Activated CD8-positive, alpha-beta memory T cell treated with anti-CD3 and anti-CD28 coated beads, Interleukin-2, amount 10 ng/mL, durations not matched to agents 7 days and 5 days (primary cell): ENCODE measurements at places on chromosomes 4 and X. TPM values are rescaled to one million over a fixed set of nuclear protein-coding genes. Genes with fewer than 3 reads are reported as not detected.

The ELOVL6 gene
- 20.8 TPM for total RNA-seq

The GSX2 gene
- total RNA-seq: not detected

The CXCR3 gene
- total RNA-seq: 119 TPM

The DCTD gene
- total RNA-seq: 85.1 TPM

The RNF212 gene
- total RNA-seq: 3.2 TPM

The TRIM60 gene
- total RNA-seq: not detected

The PRDM8 gene
- total RNA-seq: 21.7 TPM

The FGFBP1 gene
- total RNA-seq: not detected

The IL2 gene
- total RNA-seq: 1.1 TPM

DNA sequence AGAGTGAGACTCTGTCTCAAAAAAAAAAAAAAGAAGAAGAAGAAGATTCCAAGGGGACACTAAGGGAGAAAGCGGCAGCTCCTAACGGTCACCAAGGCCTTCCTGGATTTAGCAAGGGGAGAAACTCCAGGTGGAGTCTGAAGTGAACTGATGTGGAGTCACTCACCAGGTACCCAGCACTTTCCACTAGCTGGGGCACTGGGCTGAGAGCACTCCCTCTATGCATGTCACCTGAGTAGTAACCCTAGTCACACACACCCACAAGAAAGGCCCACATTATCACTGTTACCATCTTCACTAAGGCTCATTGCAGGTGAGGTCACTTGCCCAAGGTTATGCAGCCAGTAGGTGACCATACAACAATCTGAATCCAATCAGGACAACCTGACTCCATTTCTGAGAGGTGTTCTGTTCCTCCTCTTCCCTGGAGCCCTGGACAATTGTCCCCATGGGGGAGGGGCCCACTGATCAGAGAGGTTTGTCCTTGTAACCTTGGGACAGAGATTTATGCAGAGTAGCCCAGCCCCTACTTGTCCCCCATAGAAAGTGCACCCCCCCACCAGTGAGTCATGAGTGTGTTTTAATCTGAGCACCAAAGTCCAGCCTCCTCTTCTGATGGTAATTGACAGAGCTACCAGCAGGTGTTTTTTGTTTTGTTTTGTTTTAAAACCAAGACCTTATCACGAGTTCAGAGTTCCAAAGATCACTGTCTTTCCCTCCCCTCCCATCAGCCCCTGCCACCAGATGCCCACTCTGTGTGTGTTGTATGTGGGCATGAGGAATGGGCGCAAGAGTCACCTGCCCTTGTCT, 5.9 kb upstream of the SASH3 start:
- no peak for DNase-seq

DNA sequence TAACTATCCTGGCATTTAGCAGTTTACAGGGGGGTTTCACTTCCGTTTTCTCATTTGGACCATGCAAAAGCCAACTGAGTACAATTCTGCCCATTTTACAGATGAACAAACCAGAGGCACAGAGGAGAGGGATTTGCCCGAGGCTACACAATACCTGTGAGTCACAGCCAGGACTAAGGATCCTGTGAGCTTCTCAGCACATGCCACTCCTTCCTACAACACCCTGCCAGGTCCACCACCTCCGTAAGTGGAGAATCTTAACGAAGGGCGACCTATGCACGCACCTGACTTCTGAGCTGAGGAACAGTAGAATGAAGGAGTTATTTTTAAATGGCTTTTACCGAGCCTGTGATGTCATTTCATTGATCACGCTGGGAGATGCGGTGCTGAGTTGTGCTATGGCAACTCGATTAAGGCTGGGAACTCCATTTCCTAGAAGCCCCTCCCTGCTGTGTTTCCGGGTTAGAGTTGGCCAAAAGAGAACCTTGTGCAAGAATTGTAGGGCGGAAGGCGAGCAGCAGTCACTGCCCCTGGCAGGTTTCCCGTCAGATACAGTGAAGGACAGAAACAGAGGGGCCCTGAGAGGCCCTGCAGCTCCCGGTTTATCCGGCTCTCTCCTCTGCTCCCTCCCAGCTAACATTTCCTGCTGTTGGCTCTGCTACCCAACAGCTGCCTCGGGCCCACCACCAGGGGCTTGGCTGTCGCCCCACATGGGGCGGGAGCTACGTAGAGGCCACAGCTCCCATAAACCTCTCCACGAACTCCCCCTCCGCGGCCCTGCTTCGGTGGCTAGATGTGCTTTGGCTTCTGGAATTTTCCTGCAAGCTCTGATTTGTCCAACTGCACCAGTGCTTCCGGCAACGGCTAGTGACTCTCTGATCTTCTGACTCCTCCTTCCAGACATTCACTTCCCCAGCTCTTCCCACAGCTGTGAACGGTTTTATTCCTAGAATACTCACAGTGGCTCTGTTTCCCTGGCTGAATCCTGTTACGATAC, 75.1 kb upstream of the USP9X start:
- peak; percentile 80 for DNase-seq

GRCh38 chr4:141391771-141392170, 171.1 kb downstream of the ZNF330 start:
- DNase-seq: no peak

- no peak for DNase-seq
Measured at GRCh38 chr4:164748375-164748774, 5.6 kb upstream of the SMIM31 start.

GRCh38 chr4:24668956-24669355, 84.6 kb upstream of the DHX15 start:
- no peak for DNase-seq

DNA sequence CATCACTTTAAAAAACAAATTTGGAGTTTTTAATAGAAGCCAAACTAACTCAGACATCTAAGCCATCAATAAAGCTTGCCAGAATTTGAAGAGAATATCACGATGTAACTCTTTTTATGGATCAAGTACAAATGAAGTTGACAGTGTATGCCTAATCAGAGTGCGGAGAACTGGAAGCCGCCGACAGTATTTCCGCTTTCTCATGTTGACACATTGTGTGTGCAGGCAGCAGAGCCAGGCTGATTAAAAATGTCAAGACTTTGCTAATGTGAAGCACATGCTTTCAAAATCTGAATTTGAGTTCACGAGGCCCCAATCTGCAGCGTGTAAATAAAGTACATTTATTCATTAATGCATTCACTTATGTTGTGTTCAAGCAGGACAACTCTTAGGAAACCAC, 161.2 kb downstream of the TENM3 start:
- DNase-seq: no peak

DNA sequence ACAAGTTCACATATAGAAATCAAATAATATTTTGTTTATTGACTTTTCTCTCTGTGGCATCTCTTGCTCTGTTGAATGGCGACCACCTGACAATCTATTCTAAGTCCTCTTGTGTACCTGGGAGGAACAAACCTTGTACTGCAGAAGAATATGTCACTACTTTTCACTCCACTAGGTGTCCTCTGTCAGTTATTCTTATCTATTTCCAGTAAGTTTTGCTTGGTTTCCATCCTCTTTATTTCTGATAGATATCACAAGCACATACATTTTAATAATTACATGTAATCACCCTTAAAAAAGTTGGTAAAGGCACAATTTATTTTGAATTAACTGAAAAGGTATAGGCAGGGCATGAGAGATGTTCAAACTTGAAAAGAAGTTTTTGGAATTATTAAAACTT, 238.4 kb downstream of the SNCA start:
- DNase-seq: no peak

DNA sequence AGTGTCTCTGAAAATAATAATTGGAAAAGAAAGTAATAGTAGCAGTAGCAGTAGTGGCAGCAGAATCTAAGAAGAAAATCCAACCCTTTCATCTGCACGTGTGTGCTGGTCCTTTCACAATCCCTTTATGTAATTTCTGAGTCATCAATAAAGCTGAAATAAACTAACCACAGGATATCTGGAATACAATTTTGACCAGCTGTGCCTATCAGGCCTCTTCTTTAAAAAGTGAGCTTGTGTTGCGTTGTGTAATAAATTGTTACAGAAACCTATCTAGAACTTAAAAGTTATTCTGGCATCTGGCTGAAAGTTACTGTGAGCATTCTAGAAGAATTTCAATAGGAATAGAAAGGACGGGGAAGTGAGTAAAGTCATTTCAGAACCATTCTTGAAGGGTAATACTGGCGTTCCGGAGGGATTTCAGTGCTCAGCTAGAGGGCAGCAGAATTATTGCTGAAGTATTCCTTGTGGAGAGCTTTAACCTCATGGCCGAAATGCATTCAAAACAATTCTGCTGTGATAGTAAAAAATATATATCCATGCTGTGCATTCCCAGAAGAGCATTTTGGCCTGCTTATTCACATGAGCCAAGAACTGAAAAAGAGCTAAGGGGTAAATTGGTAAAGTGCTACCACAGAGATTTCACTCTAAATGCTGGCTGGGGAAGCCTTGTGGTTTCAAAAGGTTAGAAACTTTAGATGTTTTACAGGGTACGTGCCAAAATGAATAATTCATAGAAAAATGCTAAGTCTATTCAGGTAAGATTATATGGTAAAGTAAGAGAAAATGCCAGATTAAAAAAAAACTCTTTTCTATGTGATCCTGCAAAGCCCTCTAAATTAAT, 260.6 kb downstream of the NKX6-1 start:
- no peak for DNase-seq
